RPMI7951 (cell line): ENCODE measurements at places on chromosomes 16 and 17.

DNA sequence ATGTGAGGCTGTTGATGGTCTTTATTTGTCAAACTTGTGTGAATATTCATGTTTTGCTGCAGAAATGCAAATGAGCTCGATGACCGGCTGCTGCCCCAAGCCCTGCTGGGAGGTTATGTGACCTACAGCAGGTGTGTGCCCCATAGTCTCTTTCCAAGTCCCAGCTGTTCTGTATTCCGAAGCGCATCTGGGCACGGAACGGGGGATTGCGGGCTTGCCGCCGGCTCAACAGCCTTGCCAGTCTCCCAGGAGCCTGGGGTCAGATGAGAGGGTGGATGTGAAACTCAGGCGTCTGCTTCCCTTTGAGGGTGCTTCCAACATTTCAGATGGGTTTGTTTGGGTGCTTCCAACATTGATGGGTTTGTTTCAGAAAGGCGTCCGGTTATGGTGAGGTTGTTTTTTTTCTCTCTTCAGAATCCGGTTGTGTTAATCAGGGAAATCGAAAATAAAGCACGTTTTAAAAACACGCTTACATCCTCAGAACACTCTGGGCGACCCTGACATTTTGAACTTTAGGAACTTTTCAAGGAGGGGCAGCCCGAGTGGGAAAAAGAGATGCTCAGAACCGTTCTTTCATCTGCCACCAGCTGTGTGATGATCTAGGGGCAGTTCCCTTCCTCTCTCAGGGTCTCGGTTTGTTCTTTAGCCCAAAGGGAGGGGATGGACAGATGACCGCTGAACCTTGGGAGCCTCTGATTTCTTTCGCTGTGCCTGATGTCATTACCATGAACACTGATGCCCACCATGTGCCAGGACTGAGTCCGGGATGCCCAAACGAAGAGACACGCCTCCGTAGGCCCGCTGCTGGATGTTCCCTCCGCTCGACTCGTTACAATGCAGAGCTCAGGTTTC, 47.8 kb upstream of the AMZ2 start:
- DNase-seq, result no peak

DNA sequence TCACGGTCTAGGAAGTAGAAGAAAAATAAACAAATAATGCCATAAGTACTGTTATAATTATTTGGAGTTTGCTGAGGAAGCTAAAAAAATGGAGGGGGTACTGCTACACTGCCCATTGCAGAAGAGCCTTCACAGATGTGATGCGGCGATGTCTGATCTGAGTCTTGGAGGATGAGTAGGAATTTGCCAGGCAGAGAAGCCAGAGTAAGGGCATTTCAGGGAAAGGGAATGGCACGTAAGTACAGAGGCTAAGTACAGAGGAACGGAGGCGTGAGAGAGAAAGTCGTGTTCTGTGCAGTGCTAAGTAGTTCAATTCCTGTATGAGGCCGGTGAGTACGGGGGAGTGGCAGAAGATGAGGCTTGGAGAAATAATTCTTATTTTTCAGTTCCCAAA, 741 bp upstream of the GRB2 start:
- peak; percentile 24 for DNase-seq

GRCh38 chr16:81204798-81205680, 33.5 kb upstream of the BCO1 start:
- peak; percentile 54 for DNase-seq

GRCh38 chr16:27721531-27722181, 171.7 kb downstream of the KATNIP start:
- DNase-seq, result no peak

- peak; percentile 61 for DNase-seq
Measured at GRCh38 chr17:1108765-1109605, 70.8 kb downstream of the ABR start.

- DNase-seq, result no peak
Measured at GRCh38 chr16:55907661-55908060, 32.5 kb upstream of the CES5A start.

GRCh38 chr16:3610698-3611145, 684 bp downstream of the SLX4 start:
- no peak for DNase-seq

DNA sequence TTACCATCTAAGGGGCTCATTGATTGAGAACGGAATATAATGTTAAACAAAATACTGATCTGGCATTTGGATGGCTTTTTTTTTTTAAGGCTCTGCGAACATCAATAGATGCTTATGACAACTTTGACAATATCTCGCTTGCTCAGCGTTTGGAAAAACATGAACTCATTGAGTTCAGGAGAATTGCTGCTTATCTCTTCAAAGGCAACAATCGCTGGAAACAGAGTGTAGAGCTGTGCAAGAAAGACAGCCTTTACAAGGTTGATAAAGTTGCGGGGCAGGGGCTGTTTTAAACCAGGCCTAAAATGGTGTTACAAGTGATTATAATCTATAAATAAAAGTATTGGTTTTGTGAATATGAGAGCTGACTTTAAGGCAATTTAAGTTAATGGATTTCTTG, 22.3 kb downstream of the PTRH2 start:
- no peak for DNase-seq

DNA sequence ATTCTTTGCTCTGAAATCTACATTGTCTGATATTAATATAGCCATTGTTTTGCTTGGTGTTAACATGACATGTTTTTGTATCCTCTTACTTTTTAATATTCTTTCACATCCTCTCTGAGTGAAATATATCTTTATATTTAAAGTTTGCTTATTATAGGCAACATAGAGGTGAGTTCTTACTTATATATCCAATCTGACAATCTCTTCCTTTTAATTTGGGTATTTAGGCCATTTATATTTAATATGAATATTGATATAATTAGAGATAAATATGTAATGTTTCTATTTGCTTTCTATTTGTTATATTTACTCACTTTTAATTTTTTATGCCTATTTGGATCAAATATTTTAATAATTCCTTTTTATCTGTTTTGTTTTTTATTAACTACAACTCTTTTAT, 554.1 kb upstream of the SALL1 start:
- DNase-seq, result no peak

DNA sequence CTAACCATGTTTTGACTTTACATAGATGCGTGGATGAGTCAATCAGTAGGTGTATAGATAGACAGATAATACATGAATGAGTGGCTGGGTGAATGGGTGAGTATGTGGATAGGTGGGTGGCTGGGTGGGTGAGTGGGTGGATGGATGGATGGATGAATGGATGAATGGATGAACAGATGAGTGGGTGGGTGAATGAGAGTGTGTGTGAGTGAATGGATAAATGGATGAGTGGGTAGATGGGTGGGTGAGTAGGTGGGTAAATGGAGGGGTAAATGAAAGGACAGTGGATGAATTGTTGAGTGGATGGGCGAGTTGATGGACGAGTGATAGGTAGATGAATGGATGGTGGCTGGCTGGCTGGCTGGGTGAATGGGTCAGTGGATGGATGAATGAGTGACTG, 23.2 kb downstream of the C16orf95 start:
- DNase-seq, result no peak

GRCh38 chr17:16878606-16879005, 93.3 kb downstream of the TNFRSF13B start:
- no peak for DNase-seq

DNA sequence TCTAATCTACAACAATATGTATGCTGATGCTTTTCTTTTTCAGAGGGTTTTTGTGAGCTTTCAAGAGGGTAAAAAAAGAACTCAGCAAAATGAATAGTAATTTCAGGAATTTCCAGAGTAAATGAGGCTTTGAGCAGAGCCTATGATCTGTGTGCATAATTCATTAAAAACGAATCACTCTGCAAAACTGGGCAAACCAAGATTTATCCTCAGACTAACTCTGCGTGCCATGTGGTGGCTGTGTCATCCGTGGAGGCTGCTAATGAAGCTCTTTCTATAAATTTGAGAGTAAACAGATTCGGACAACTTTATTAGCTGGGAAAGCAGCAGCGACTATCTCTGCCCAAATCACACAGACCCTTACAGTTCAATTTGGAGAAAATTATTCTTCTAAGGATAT, 83.8 kb downstream of the FOXL1 start:
- DNase-seq, result peak; percentile 42

DNA sequence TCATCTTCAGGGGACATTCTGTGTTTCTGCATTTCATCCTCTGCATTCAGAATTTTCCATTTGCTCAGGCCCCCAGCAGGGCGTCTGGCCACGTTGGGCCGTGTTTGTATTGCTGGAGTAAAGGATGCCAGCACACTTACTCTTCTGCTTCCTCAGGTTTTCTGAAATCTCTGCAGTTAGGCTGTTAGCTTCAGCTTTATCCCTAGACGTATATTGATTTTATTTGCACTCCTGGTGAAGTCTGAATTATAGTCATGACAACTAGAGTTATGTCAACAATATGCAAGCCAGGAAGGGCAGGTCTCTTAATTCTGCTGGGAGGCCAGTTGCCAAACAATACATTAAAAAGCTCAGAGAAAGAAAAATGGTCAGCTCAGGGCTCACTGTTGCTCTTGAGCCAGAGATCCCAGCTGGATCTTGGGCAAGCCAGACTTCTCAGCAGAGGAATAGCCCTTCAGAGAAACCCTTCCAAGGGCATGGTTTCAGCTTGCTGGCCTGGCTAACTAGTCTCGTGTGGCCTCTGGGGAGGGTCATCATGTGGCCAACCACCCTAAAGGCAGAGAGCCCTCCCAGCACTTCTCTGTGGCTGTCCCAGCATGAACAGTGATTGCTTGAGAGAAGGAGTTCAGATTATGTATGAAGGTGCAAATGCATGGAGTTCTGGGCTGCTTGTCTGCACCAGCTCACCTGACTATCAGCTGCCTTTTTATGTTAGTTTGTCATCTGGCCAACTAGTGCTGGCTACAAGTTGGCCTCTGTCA, 110.2 kb upstream of the CACNG5 start:
- no peak for DNase-seq

- no peak for DNase-seq
Measured at GRCh38 chr17:48528153-48528935, 2.5 kb downstream of the HOXB1 start.

GRCh38 chr17:4499431-4500190, 930 bp downstream of the SPNS2 start:
- DNase-seq, result no peak

DNA sequence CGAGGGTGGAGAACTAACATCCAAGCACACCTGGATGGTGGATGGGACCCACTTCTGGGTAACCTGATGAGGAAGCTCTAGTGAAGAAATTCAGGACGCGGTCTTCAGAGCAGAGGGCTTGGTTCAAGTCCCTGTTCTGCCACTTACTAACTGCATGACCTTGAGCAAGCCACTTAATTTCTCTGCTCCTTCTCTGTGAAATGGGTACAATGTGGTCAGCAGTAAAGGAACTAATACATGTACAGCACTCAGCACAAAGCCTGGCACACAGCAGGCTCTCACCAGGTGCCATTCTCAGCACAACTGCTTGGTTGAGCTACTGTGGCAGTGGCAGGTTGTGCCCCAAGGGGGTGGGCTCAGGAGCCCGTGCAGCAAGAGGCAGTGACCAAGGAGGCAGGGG, 1.9 kb upstream of the OSBPL7 start:
- no peak for DNase-seq

DNA sequence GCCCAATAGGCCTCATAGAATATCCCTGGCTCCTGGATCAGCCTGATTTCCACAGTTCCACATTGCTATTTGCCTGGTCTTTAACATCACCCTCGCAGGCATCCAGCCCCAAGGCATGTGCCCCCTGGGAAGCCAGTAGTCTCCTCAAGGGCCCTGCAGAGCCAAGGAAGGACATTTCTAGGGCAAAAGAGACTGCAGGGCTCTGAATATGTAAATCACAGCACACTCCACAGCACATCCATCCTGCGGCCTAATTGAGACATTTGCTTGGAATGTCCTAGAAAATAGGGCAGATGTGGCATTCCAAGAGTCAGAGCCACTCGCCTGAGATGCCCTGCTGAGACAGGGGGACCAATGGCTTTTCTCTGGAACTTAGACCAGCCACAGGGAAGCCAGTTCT, 11.4 kb upstream of the C16orf78 start:
- no peak for DNase-seq

- DNase-seq, result no peak
Measured at GRCh38 chr17:78226055-78226758, 5.2 kb upstream of the TMEM235 start.

DNA sequence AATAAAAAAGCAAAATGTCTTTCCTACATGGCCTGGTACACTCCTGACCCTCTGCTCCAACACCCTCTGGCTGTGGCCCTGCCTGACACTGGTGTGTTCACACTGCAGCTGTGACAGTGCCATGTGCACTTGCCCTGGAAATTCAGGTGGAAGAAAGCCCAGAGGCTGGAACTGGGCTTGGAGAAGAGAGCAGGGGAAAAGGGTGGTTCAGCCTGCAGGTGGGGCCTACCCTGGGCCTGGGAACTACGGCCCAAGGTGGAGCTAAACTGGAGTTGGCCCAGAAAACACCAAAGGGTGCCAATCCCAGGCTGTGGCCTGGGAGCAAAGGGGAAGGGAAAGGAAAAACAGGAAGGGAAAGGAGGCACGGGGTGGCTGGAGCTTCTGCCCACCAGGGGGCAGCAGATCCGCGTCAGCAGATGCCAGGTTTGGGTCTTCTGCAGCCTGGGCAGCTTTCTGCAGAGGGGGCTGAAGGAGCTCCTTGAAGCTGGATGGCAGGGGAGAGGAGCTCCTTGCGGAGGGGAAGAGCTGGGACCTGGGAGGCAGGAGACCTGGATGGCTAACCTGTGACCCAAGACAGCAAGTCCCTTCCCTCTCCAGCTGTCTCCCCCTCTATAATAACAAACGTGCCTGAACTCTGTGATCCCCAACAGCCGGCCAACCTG, 15.4 kb upstream of the CTCF start:
- DNase-seq, result peak; percentile 58

DNA sequence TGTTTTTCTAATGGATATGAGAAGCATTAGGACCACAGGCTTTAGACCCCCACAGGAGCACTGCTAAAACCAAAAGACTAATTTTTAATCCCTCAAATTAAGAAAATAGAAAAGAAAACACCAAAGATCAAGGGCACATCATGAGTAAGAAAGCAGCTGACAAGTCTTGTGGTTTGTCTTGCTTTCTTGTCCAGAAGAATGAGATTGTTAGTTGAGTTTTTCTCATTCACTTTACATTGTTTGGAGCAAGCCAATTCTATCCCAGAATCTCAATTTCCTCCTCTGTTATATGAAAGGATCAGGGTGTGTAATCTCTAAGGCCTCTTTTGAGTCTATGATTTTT, 899.0 kb downstream of the KCNJ2 start:
- no peak for DNase-seq
